Central memory CD4-positive, alpha-beta T cell (primary cell): ENCODE measurements at places on chromosomes 1 and 21.

- no peak for DNase-seq
Observed at GRCh38 chr1:210565306-210565705, 236.6 kb downstream of the HHAT start.

DNA sequence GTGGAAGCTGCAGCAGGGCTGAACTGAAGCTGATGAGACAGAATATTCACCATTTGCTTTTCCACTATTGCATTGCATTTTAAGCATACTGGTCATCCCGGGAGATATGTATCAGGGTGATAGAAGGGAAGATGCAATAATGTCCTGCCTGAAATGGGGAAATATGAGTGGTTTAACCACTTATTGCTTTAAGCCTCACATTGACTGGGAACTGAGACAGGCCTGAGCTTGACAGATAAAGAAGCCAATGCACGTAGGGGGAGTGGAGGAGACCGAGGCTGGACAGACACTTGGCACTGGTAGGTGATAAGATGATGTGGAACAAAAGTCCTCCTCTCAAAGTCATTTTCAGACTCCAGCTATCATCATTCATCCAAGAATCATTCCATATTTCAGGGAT is 911.7 kb upstream of the NCAM2 start:
- DNase-seq: no peak

DNA sequence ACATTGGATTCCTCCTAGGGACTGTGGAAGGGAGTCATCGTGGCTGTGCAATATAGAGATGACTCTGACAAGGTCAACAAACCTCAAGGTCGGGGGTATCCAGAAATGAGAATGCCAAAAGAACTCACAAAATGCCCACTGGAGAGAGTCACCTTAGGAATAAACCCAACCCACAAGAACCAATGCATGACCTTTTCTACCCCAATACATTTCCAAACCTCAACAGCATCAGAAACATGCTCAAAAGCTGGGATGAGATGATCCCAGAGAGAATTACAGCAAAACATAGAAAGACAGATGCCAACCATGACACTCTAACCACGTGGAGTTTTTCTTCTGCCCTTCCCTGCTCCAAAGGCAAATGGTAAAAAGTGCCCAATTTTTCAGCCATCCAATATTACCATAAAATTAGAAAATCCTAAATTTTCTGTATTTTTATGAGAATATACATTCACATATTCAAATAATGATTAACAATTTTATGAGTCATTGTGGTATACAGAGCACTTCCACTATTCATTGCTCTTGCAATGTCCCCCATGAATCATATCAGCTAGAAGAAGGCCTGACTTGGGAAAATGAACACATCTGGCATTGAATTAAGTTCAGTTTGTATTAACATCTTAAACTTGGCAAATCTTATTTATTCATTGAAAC is 88.2 kb upstream of the PALMD start:
- DNase-seq: no peak

GRCh38 chr1:170518185-170518834 is 13.7 kb upstream of the GORAB start:
- no peak for DNase-seq

GRCh38 chr1:68237040-68237439 is 4.7 kb upstream of the WLS start:
- DNase-seq: no peak

GRCh38 chr1:25843483-25843882 is 15.8 kb downstream of the AUNIP start:
- no peak for DNase-seq

DNA sequence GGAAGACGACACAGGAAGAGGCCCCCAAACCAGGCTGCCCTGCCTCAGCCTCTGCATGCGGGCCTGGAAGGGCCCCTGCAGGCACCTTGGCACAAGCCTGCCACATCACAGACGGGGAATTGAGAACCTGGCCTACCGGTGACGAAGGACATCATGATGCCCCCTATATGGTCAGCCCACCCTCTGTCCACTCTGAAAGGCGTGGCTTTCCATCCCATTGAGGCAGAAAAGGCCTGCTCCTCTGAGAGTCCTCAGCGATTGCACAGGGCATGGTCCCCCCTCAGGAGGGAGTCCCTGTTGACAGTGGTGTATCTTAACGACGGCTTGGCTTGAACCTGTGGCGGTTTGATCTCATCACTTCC is 11.4 kb downstream of the KRTAP10-1 start:
- DNase-seq: no peak

DNA sequence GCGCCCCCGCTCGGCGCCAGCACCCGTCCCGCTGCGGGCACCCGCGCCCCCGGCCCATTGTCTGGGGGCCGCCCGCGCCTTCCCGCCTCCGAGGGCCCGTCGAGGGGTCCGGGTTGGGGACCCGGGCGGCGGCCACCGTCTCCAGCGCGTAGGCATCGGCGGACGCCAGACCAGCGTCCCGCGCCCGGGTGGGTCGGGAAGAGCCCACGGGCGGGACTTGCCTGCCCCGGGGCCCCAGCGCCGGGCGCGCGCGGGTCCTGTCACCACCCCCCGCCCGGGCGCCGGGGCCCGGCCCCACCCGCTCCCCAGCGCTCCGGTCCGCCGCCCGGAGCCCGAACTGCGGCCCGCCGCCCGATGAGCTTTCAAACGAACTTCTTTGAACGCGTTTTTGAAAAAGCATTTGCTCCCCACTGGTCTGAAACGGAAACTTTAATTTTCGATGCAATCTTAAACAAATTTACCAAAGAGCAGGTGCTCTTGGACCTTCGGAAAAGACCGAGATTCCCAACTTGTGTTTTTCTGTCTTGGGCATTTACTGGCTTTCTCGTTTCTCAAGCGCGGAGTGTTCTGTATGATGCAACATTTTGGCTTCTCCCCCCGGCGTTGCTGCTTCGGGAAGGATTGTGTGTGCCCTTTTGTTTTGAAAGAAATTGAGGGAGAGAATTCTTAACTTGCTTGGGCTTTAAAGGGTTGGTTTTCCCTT is 615 bp downstream of the CLIC4 start:
- DNase-seq: no peak

- DNase-seq: no peak
Observed at GRCh38 chr21:28750565-28750964, 242.1 kb downstream of the LTN1 start.

DNA sequence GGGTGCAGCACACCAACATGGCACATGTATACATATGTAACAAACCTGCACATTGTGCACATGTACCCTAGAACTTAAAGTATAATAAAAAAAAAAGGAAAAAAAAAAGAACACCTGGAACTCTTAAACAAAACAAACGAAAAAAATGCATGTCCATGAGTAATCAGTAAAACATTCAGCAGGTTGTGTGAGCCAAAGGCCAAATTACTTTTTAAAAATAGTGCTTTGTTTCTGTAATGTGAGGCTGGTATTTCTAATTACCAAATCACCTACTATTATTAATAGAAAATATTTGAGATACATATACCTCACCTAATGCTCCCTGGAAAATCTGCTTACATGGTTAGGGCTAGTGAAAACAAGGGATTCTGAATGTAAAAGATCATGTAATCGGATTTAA is 294.4 kb upstream of the NR5A2 start:
- DNase-seq: no peak

DNA sequence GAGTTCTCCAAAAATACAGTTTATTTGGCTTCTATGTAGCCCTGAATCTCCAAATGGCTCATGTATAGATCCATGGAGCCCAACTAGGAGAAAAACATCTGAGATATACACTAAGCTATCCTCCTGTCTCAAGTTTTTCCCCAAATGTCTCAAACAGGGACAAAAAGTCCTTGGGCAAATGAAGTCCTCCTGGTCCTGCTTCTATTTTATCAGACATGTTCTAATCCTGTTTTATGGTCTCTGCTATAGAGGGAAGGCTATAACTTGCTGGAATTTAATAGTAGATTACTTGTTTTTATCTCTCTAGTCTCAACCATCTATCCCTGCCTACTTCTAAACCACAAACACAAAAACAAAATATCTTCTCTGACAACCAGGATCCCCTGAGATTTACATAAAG is 26.9 kb downstream of the CRP start:
- no peak for DNase-seq

GRCh38 chr1:203996126-203996525 is 76.8 kb upstream of the SOX13 start:
- no peak for DNase-seq

DNA sequence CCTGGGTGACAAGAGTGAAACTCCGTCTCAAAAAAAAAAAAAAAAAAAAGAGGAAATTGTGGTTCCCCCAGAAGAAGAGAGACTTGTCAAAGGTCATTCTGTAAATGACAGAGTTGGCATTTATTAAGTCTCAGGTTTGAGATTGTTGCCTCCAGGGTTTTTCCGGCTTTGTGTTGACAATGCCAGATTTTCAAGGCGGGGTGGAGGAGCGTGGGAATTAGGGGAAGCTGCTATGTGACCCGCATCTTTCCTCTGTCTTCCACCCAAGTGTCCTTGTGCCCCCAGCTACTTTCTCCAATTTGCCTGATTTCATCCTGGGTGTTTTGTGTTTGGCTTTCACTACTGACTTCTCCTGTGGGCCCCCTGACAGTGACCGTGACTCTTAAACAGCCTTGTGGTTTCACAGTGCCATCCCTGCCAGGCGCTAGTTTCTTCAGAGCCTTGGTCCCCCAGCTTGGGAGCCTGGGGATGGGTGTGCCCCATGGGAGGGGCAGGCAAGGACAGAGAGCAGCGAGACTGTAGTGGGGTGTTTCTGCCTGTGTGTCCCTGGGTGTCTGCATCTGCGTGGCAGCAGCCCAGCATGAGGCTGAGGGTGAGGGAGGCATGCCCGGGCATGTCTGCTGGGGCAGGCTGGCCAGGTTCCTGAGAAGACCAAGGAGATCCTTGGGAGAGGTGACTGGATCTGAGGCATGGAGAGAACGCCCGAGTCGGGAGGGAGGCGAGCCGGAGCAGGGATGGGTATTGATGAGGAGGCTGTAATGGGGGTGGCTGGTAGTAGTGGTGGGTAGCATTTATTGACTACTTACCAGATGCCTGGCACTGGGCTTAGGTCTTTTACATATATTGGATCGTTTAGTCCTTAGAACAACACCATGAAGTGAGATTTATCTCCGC is 46.3 kb downstream of the IER5 start:
- DNase-seq: no peak

GRCh38 chr1:201253411-201253810 is 29.9 kb upstream of the PKP1 start:
- DNase-seq: no peak

DNA sequence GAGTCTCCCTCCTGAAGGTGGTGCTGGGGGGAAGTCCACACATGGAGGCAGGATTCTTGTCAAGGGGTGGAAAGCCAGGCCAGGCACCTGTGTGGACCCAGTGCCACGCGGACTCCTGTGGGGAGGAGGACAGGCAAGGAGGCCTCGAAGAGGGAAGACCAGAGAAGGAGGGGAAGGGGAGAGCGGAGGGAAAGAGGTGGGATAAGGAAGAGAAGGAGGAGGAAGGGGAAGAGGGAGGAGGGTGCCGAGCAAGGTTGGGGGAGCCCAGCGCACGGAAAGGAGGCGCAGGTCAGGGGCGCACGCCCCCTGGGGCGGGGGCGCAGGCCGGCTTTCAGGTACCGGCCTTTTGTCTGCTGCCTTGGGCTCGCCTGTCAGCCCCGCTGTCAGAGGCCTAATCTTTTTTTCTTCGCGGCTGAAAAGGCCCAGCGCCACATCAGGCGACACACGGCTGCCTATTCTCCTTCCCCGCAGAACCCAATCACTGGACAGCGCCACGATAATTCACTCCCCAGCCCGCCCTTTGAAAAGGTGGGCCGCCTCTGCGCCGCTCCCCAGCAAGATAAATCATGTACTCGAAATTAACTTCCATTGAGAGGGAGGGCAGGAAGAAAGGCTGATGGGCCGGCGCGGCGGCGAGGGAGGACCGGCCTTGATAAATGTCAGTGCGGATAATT is 42.5 kb downstream of the PRDM16 start:
- DNase-seq: no peak

GRCh38 chr1:30535595-30536325 is 187.6 kb downstream of the MATN1 start:
- no peak for DNase-seq

GRCh38 chr1:233114860-233115259 is 164.4 kb downstream of the NTPCR start:
- no peak for DNase-seq

GRCh38 chr1:198287916-198288315 is 131.1 kb downstream of the NEK7 start:
- no peak for DNase-seq

DNA sequence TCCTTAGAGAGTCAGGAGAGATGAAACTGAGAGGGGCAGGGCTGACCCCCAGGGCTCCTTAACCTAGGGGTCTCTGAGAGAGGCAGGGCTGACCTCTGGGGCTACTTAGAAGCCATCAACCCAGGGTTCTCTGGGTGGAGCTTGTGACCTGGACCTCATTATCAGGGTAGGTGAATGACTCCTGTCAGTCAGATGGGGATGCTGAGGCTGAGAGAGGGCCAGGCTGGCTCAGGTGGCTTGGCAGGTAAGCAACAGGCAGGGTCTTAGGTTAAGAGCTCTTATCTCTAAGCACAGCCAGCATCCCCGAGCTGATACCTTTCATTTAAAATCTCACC is 160.9 kb downstream of the PTPRU start:
- no peak for DNase-seq

GRCh38 chr1:3114846-3115245 is 45.8 kb downstream of the PRDM16 start:
- DNase-seq: no peak

DNA sequence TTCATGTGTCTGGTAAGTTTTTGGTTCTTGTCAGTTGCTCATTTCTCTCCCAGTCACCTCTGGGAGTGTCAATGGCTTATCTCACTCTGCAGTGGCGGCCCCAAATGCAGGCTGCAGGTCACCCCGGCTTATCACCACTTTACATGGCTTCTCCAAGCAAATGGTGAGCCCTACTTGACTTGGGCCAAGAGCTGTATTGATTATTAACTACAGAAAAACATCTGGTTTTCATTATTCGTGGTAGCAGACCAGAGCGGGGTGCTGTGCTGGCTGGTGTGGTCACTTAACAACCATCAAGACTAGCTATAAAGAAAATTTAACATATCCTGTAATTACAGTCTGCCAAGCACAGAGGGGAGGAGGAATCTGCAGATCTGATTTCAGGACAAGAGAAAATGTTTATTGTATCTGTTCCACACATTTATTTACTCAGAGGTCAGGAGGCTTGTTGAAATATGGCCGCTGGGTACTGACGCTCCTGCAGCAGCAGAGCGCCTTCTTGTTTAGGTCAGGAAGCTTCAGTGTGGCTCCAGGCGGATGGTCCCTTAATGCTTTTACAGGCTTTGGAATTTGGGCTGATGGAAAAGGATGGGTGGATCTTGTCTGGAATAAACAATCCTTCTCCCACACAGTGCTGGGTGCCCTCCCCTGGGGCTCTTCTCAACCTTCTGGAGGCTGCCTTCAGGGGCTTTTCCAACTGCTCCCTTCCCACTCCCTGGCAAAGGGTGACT is 87.8 kb downstream of the HLX start:
- DNase-seq: no peak
